ENCODE measurements at places on chromosomes 3 and 15. TPM values are rescaled to one million over a fixed set of nuclear protein-coding genes. Genes with fewer than 3 reads are reported as not detected.

- DNase-seq: no peak
Observed at GRCh38 chr3:65627062-65627461, 411.7 kb downstream of the MAGI1 start.

DNA sequence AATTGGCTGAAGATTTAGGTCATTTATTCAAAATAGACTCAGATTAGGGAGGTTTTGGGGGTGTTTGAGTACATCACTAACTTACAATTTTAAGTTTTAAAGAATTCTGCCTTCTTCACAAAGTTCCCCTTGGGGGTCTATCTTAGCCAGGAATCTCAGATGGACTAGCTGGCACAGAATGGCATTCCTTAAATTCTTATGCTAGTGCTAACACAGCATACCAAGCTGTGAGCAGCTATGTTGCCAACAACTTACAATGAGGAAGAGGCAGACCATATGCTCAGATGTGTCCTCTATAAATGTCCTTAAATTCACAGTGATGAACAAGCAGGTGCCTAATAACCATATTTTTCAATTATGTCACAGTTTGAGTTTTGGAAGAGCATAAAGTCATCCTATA, 60.9 kb upstream of the NPHP3 start:
- DNase-seq: no peak

SERPINI2 gene
- total RNA-seq: 0.25 TPM

ACOX2 gene
- total RNA-seq: 3.1 TPM

- DNase-seq: no peak
Observed at GRCh38 chr3:108222853-108223565, 785 bp upstream of the IFT57 start.

SLC22A14 gene
- total RNA-seq: not detected

DNA sequence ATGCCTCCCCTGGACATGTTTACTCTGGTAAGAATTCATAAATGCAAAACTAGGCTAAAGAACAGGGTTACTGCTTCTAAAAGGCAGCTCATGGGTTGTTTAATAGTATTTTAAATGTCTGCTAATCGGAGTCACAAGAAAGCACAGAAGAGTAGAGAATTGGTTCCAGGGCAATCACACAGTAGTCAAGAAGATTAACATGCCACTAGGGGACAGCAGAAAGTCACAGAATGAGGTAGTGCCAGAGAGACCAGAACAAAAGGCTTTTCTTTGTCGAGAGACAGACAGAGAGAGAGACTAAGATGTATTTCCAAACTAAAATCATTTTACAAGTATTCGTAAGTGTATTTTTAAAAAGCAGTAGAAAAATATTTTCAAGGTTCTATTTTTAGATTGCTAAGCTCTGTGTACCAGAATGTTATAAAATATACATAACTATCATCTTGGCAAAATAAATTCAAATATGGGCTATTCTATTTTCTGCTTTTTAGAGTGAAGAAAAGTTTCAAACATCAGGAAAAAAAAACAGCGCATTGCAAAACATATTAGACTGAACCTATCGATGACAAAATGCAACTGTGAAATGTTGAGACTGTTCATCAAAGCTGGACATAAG, 78.3 kb upstream of the CDIN1 start:
- no peak for DNase-seq

- DNase-seq: no peak
Observed at GRCh38 chr3:179765396-179765795, 112.6 kb downstream of the USP13 start.

- no peak for DNase-seq
Observed at GRCh38 chr3:110021659-110022058, 684.3 kb upstream of the DPPA4 start.

DNA sequence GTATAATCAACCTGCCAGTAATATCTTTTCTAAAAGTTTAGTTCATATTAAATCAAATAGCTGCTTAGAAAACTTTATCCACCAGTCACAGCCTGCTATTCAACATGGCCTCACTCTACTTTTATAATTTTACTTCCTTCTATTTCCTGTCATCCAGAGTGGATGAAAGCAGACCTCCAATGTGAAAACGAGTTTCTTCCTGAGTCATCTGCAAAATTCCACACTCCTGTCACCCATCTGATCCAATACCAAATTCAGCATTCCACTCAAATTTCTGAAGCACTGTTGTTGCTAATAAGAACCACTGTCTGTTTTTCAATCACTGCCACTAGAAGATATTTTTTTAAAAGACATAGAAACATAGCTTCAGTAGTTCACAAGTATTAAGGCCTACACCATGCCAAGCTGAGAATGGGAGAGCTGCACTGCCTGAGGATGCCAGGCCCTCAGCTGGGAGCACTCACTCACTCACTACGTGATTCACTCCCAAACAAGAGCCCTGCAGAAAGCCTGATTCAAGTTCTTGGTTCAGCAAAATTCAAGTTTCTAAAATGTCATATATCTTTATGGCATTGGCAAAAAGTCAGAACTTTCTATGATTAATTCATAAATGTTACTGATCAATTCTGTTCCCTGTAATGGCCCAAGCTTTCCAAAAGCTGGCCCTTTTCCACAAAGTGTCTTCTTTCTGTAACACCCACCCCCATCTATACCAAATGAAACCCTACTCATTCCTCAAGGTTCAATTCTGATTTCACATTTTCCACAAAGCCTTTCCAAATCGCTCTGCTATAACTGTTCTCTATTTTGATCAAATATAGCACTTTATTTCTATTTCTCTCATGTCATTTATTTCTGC, 82.9 kb downstream of the FSIP1 start:
- DNase-seq: no peak

- DNase-seq: no peak
Observed at GRCh38 chr3:184748219-184749135, 36.6 kb upstream of the MAGEF1 start.

DNA sequence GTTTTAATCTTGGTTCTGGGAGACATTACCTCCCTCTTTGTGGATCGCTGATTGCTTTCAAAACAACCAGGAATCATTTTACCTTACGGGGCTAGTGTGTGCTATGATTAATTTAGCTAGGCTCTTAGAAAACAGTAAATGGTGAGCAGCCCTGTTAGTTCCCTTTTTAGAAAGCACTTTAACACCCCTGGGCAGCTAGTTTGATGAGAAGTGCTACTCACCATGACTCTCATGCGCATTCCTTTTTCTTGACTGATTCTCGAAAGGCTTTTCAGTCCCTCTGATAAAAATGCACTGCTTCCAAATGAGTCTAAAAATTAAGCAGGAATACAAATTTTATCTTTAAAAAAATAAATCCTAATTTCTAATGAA, 75.3 kb upstream of the LEKR1 start:
- no peak for DNase-seq

DNA sequence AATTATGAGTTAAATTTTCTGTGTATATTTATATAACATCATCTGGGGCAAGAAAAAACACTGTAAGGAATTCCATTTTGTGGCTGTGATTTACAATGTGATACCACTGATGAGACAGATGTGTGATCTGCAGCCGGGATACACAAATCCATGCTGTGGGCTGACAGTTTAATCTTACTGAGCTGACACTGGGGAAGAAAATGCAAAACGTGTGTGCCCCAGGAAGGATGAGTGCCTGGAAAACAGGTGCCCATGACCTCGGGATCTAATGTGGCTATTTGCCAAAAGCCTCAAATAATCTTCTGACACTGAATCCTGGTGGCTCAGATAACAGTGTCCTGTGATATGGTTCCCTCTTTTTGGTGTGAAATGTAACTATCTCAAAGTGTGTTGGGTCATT, 10.5 kb downstream of the MYRIP start:
- no peak for DNase-seq

DNA sequence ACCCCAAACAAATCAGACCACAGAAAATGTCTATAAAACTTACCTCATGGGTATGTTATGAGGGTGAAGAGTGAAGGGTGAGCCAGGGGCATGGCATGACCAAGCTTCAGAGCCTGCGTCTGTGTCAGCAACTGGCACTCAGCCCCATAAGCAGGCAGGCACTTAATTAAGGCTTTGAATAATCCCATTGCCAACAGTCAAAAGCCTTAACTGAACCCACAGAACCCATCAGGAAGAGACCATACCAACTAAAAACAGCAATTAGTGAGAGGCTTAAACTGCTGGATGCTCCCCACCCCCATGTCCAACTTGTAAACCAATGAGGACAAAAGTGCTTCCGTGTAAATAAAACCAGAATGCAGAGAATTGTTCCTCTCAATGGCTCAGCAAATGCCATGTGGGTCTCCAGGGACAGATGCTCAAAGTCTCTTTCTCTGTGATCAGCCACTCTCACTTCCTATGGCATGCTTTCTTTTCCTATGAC, 126.0 kb downstream of the MYLK start:
- DNase-seq: no peak

EPHA6 gene
- total RNA-seq: 2.8 TPM

DNA sequence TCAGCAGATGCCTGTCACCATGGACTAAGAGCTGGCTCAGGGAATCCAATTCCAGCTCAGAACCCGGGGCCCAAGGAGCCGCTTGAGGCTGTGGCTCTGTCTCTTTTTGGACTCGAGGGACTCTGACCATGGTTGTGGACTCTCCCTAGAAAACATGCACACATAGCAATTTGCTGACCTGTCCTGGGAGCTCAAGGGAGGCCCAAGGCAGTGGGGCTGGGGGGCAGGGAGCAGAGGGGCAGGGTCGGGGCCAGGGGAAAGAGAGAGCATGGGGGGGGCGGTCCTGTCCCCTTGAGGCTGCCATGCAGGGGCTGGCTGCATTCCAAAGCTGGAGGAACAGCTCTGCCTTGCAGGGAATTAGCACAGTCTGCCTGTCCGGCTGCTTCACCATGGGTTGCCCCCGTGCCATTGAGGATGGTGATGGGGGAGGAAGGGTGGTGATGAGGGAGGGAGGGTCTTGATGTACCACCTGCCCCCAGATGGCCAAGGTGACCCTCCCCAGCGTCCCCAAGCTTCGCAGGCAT, 190.1 kb downstream of the GOLGA6L6 start:
- no peak for DNase-seq

GOLGA6L4 gene
- total RNA-seq: 3.6 TPM

- no peak for DNase-seq
Observed at GRCh38 chr3:114205541-114205940, 26.7 kb upstream of the DRD3 start.

DNA sequence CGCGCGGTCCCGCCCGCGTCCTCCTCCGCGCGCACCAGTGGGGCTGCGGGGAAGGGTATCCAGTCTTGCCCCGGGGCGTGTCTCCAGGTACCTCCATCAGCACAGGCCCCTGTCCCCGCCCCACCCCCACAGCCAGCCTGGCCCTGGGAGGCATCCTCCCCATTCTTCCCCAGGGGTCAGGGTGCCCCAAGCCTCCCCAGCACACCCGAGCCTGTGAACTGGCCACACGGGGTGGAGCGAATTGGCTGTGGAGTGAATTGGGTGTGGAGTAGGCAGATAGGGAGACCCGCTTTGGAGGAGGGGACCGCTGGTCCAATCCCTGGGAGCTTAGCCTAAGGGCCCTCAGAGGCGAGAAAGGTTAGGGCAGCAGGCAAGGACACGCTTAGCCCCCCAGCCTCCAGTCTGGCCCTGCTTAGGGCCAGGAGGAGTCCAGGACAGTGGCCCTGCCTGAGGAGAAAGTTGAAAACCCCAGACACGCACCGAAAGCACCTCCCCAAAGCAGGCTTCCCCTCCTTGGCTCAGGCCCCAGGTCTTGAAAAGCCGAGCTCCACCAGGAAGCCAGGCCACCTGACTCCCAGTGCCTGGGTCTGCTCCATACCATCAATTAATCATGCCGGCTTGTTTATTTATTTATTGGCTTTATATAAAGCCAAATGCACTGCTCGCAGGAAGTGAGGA, 107.7 kb upstream of the SLC6A11 start:
- DNase-seq: no peak

DNA sequence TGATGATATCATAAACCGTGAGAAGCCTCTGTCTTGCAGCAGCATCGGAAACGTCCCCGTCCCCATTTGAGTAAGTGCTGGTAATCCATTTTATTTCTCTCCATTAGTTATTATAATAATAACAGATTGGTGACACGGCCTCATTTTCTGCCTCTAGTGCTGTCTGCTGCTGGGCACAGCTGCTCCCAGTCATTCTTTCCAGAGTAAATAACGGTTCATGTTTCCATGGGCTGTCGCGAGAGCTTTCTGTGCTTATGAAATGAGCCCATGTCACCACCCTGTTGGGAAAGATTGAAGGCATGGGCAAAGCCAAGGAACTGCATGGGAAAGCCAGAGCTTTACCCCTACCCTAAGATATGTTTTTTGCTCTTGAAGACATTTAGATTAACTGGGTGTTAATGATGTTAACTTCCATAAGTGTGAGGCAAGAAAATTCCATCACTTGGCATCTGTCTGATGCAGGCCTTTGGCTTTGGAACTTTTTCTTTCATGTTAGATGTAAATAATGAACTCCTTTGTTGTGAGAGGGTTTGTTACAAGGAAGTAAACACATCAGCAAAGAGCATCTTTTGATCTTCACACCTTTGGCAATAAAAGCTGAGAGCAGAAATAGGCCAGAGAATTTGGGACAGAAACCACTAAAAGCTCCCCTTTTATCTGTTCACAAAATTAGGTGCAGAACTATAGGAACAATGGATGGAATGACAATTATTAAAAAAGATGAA, 141.8 kb downstream of the FILIP1L start:
- DNase-seq: no peak

- DNase-seq: no peak
Observed at GRCh38 chr15:51855612-51856011, 26.2 kb downstream of the TMOD3 start.

GRCh38 chr3:25091934-25092333, 336.1 kb upstream of the RARB start:
- no peak for DNase-seq

DNA sequence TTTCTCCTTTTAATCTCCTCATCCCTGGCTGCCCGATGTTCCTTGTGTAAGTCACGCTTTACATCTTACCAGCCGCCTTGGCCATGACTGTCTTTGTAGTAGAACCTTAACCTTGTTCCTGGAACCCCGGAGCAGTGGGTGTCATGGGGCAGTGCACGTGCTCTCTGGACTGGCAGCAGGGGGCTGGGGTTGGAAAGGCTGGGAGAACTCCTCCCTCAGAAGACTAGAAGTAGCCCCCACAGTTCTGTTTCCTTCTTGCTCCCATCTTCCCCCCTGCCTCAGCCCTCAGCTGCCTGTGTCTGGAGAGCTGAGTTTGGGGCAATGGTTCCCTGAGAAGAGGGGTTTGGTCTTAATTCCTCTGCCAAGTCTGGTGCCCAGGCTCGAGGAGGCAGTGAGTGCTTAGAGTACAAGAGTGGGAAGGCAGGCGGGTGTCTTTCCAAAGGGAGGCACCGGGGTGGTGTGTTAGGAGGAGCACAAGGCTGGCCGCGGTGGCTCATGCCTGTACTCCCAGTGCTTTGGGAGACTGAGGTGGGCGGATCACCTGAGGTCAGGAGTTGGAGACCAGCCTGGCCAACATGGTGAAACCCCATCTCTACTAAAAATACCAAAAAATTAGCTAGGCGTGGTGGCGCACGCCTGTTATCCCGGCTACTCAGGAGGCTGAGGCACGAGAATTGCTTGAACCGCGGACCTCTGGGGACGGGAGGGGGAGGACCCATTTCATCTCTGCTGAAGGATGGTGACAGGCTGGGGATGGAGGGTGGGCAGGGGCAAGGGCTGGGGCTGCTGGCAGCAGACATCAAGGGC, 100.4 kb downstream of the VGLL4 start:
- DNase-seq: no peak

GRCh38 chr3:155581579-155581978, 163.3 kb downstream of the PLCH1 start:
- DNase-seq: no peak
